ENCODE measurements at places on chromosomes 13 and 19. TPM values are rescaled to one million over a fixed set of nuclear protein-coding genes. Genes with fewer than 3 reads are reported as not detected.

Gene ZNF728
- not detected for total RNA-seq

Gene TLE2
- 0.47 TPM for total RNA-seq

Gene ZNF793
- total RNA-seq = 2.7 TPM

Gene DDA1
- 47.7 TPM for total RNA-seq

Gene ZNF415
- 0.35 TPM for total RNA-seq

DNA sequence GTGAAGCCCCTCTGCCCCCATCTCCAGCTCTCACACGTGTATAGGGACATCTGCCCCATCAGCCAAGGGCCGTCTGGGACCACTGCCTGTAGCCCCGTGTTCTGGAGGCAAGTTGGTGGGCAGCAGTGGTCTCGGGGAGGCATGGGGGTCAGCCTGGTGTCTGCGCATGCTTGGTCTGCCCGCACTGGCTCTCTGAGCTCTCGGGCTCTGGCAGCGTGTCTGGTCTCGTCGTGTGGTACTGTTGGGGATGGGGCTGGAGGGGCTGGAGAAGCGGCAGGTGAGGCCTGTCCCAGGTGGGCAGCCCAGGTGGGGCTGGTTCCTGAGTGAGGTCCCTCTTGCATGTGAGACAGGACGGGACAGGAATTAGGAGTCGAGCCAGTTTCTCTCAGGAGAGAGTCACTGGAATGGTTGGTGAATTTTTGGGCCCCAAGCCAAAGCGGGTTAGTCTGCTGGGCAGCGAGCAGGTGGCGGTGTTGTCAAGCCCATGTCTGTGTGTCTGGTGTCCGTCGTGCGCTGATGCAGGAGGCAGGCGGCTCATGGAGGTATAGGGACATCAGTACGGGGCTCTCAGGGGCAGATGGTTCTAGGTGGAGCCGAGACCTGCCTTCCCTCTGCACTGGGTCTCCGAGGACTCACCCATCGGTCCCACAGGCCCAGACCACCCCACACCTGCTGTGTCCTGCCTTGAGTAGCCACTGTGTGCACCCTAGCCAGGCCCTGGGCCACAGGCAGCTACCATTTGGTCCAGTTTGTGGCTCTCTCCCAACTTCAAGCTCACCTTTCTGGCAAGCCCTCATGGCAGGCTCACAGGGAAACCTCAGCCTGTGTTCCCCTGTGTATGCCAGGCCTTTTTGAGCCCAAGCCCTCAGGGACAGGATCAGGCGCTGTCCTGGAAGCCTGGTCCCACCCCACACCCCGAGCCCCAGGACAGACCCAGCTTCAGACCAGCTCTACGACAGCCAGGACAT lies 18.2 kb downstream of the COMP start:
- no peak for DNase-seq
